CD14-positive monocyte (primary cell): ENCODE measurements at places on chromosomes 6 and 20.
A peak's percentile ranks its signal among the peaks of the same experiment; 100 is the strongest.

GRCh38 chr6:142222022-142222421, 75.0 kb downstream of the VTA1 start:
- no peaks in the 10 kb centered on the region for H3K27me3 ChIP-seq
- no peak overlapping the region for H3K4me3 ChIP-seq
- no peak overlapping the region for H3K27ac ChIP-seq
- DNase-seq: no peak
- H3K4me1 ChIP-seq: no peaks in the 10 kb centered on the region
- H3K36me3 ChIP-seq: peaks cover 19% of the 10 kb centered on the region

DNA sequence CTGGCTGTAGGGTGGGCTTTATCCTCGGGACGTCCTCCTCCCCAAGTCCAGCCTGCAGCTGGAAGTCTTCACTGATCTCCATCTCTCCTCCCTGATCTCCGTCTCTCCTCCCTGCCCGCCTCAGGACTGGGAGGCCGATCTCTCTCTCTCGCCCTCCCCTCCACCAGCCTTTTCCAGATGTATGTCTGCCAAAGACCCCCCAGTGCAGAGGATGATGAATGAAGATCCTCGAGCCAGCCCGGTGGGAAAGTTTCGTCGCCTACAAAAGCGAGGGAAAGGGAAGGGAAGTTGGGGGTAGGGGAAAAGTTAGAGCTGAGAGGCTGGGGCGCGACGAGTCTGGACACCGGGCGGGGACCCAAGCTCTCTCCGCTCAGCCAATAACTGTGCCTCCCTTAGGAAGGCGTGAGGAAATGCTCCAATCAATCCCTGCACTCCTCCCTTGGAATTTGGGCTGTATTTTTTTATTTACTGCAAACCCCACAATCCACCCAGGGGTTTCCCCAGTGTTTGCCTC, 595 bp upstream of the SRF start:
- DNase-seq: no peak
- peak overlapping the region; percentile 82 for H3K27ac ChIP-seq
- no peaks in the 10 kb centered on the region for H3K27me3 ChIP-seq
- H3K4me3 ChIP-seq: peak overlapping the region; percentile 66

DNA sequence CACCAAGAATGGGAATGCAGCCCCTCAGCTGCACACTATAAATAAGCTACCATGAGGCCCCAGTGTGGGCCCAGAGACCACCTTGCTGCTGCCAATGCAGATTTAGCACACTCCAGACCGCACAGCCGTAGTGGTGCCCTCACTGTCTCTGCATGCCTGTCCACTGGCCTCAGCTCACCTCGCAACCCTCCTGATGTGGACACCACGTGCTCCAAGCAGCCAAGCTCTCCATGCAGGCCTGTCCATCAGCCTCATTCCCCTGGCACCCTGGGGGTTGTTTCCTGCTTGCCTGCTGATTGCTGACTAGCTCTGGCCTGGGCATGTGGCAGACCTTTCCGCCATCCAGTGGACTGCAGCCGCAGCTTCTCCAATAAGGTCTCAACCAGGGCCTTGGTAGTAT, 36.2 kb downstream of the ZBTB9 start:
- no peak overlapping the region for H3K4me3 ChIP-seq
- H3K27me3 ChIP-seq: no peaks in the 10 kb centered on the region
- H3K36me3 ChIP-seq: no peaks in the 10 kb centered on the region
- no peak overlapping the region for H3K27ac ChIP-seq
- DNase-seq: no peak

DNA sequence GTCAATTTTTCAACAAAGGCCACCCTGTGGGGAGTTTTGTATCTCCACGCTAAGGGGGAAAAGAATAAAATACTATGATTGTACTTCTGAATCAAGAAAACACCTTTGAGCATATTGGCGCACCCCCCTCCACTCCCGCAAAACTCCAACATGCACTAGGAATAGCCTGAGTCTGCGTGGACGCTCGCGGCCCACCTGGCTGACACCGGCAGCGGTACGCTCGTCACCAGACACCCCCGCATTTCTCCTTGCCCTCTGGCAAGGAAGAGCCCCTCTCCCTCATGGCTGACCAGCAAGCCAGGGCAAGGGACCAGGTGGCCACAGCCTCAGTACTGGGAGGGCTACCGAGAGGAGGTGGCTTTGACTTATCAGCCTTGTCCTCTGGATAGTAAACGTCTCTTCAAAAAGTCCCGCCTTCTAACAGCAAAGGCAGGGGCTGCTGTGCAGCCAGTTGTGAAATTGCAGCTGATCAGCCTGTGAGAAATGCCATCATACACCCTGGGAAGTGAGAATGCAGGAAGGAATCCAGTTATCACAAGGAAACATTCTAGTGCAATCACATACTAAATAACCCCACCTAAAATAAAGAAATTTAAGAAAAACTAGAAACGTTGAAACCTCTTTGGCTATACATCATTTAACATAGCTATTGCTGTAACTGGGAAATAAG, 84.2 kb downstream of the HUS1B start:
- H3K27ac ChIP-seq: no peak overlapping the region
- no peak for DNase-seq
- H3K36me3 ChIP-seq: peaks cover 57% of the 10 kb centered on the region
- no peaks in the 10 kb centered on the region for H3K27me3 ChIP-seq

DNA sequence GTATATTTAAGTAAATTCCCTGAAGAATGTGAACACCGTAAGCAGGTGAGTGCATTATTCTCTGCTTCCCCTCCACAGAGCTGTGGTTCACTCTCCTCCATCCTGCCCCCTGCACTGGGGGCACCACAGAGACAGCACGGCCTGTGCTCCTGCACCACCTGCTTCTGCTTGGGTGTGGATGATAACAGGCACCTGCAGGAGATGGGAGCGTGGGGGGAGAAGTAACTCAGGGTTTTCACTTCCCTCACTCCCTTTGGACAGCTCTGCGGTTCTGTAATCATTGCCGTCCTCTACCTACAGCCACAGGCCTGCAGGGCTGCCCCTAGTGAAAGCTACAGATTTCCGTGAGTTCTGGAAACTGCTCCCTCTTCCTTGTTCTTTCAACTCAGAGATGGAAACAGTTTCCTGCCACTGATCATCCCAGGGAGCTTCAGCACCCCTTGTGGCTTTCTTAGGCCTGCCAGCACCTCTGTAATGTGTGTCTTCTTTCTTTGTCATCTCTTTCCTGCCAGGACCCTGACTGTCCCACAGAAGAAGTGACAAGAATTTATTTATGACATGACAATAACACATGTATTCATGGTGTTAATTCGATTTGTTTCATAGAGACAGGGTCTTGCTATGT, 21.3 kb upstream of the MICB start:
- H3K4me1 ChIP-seq: peaks cover 17% of the 10 kb centered on the region
- H3K4me3 ChIP-seq: no peak overlapping the region
- peaks cover 26% of the 10 kb centered on the region for H3K36me3 ChIP-seq
- H3K27ac ChIP-seq: no peak overlapping the region

GRCh38 chr6:56324396-56324795, 77.0 kb upstream of the COL21A1 start:
- no peak for DNase-seq
- no peaks in the 10 kb centered on the region for H3K27me3 ChIP-seq
- no peak overlapping the region for H3K27ac ChIP-seq
- no peaks in the 10 kb centered on the region for H3K4me1 ChIP-seq
- H3K36me3 ChIP-seq: no peaks in the 10 kb centered on the region
- no peak overlapping the region for H3K4me3 ChIP-seq

GRCh38 chr6:14088600-14089192, 28.9 kb upstream of the CD83 start:
- no peaks in the 10 kb centered on the region for H3K27me3 ChIP-seq
- no peak overlapping the region for H3K27ac ChIP-seq
- no peaks in the 10 kb centered on the region for H3K36me3 ChIP-seq

DNA sequence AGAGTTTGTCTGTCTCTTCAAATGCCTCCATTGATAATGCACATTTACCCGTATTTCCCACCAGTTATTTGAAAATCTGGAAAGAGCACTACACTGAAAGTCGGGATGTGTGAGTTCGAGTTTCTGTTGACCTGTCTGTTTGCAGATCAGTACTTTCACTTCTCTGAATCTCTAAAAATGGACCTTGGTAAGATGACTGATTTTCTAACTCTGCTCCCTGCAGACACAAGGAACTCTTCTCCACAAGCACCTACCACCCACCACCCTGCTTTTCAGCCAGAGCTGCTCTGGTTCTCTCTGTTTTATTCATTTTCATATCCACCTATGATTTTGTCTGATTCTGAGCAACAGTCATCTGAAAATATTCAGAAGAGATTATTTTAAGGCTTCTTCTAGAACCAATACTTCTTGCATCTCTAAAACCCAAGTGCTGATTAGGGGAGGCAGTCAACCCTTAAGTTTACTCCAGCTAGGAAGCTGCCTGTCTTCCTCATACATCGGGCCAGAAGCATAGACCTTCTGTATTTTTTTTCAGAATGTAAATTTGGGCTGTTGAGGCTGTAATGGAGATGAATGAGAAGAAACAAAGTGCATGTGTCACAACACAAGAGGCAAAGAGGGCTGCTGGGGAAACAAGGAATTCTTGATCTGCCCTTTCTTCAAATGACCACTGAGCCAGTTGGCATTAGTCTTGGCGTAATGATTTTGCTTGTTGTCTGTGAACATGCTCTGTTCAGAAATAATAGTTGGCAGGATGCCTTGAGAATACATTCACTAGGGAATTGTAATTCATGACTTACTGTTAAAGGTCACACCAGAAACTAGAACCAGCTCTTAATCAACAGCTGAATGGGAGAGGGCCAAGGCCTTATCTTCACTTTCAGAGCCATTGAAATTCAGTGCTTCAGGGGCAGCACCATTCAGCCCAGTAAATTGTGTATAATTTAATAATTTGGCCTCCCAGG, 85.4 kb upstream of the MYLIP start:
- H3K4me3 ChIP-seq: no peak overlapping the region
- H3K36me3 ChIP-seq: no peaks in the 10 kb centered on the region
- peaks cover 5% of the 10 kb centered on the region for H3K4me1 ChIP-seq
- no peak overlapping the region for H3K27ac ChIP-seq
- H3K27me3 ChIP-seq: no peaks in the 10 kb centered on the region

DNA sequence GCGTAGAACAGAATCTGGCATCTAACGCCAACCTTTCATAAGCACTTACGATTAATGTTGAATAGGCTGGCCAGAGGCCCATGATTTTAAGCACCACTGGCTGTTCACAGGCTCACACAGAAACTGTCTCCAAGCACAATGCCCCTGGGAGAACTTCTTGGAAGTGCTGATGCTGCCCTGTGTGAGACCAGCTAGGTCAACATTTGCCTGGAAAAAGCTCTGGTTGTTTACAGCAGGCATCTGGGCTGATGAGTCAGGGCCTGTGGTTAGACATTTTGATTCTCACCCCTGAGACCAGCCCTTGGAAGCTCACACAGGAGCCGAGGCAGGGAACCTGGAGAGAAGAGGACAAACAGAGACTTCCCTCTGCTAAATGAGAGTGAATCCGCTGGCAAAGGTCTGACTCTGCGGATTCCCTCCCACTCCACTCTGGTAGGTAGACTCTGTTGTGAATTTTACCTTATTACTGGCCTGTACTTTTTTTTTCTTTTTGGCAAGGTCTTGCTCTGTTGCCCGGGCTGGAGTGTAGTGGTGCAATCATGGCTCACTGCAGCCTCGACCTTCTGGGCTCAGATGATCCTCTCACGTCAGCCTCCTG, 6.8 kb upstream of the SULF2 start:
- H3K4me1 ChIP-seq: peaks cover 14% of the 10 kb centered on the region
- no peaks in the 10 kb centered on the region for H3K27me3 ChIP-seq
- no peaks in the 10 kb centered on the region for H3K36me3 ChIP-seq
- H3K4me3 ChIP-seq: no peak overlapping the region
- no peak for DNase-seq

GRCh38 chr6:45781890-45782289, 233.8 kb downstream of the CLIC5 start:
- no peaks in the 10 kb centered on the region for H3K27me3 ChIP-seq
- no peak for DNase-seq
- H3K27ac ChIP-seq: no peak overlapping the region
- no peak overlapping the region for H3K4me3 ChIP-seq

- H3K36me3 ChIP-seq: no peaks in the 10 kb centered on the region
- no peak overlapping the region for H3K4me3 ChIP-seq
- no peak overlapping the region for H3K27ac ChIP-seq
- H3K4me1 ChIP-seq: no peaks in the 10 kb centered on the region
- H3K27me3 ChIP-seq: peaks cover 2% of the 10 kb centered on the region
Measured at GRCh38 chr20:48592107-48592940, 235.5 kb downstream of the PREX1 start.

DNA sequence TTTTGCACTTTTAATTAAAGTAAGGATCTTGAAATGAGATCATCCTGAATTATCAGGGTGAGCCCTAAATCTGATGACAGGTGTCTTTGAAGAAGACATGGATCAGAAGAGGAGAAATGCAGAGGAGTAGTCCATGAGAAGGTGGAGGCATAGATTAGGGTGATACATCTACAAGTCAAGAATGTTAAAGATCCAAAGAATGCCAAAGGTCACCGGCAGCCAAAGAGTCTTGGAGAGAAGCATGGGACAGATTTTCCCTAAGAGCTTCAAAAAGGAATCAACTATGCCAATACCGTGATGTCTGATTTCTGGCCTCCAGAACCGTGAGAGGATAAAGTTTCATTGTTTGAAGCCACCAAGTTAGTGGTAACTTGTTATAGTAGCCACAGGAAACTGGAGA, 59.0 kb upstream of the THEMIS start:
- H3K36me3 ChIP-seq: no peaks in the 10 kb centered on the region
- H3K4me3 ChIP-seq: no peak overlapping the region
- H3K27me3 ChIP-seq: no peaks in the 10 kb centered on the region
- no peaks in the 10 kb centered on the region for H3K4me1 ChIP-seq

DNA sequence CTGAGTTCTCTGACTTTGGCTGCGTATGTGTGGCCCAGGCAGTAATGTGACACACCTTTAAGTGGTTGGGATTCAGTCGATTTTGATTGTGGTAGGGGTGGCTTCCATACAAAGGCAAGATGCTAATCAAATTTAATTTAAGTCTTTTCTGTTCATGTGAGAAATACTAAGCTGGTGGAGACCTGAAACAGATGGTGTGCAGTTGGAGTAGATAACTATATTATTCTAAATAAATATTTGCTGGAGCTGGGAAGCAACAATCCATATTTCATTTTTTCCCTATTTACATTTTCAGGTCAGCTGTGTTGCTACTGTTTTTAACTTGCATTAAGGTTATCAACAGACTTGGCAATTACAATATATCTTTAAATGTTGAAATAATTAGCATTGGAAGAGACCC, 67.4 kb upstream of the C20orf144 start:
- no peak for DNase-seq
- no peak overlapping the region for H3K4me3 ChIP-seq
